Activated CD4-positive, alpha-beta T cell treated with anti-CD3 and anti-CD28 coated beads, Interleukin-2, Interleukin-4, amounts not matched to agents 100 ng/mL and 50 ng/mL, durations not matched to agents 16 hours and 8 hours (primary cell): ENCODE measurements at places on chromosomes 13 and 19.

- DNase-seq: peak; percentile 46
Observed at GRCh38 chr13:109569958-109570711, 216.2 kb downstream of the IRS2 start.

DNA sequence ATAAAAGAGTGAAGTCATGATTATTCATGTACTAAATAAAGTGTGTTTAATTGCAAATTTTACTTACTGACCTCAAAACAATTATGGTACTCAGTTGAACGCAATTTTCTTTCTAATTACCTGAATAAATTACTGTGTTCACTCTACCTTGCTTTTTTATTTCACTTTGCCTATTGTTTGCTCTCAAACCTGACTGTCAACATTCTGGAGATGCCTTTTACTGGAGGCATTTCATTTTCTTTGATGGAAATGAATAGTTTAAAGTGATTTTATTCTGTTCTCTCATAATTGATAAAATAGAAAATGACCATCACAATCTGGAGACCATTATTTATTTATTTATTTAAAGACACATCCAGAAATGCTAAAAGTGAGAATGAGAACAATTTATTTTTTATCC, 811.5 kb upstream of the ATXN8OS start:
- DNase-seq: no peak

- DNase-seq: peak; percentile 41
Observed at GRCh38 chr13:73765651-73766384, 368.4 kb downstream of the KLF12 start.

GRCh38 chr13:59790626-59791025, 373.1 kb downstream of the DIAPH3 start:
- no peak for DNase-seq

GRCh38 chr19:13018035-13018914, 23.0 kb downstream of the NFIX start:
- no peak for DNase-seq

DNA sequence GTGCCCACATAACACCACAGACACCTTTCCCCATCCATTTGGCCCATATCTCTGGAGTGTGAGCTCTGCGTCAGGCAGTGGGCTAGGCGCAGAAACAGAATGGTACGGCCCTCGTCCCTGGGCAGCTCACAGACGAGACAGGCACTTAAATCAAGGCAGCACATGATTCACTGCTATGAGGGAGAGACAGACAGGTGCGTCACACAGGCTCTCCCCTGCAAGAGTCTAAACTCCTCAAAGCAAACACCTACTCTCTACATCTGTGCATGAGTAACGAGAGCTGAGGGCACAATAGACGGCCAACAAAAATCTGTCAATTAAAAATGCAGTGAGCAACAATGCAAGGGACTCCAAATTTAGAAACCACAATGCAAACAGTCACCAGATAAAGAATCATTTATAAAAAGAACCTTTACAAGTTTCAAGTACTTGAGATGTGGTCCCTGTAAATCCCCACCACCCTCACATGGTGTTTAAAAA, 348.9 kb downstream of the UQCRFS1 start:
- no peak for DNase-seq

- DNase-seq: no peak
Observed at GRCh38 chr13:102510072-102510471, 86.7 kb upstream of the TPP2 start.

DNA sequence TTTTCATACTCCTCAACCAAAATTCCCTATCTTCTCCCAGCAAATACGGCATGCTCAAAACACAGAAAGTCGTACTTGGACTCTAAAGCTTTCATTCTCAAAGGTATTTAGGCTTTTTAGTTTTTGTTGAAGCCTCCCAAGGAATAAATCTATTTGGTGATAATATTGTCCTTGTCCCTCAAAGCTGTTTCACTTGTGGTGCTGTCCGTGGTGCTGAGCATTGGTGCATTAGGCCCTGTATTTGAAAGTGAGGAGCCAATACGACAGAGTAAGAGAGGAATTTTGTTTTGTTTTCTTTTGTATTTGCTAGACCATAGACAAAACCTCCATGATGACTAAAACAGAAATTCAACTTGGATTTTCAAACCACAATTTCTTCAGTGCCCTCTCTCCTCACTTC, 3.2 kb upstream of the LGALS13 start:
- DNase-seq: peak; percentile 4

DNA sequence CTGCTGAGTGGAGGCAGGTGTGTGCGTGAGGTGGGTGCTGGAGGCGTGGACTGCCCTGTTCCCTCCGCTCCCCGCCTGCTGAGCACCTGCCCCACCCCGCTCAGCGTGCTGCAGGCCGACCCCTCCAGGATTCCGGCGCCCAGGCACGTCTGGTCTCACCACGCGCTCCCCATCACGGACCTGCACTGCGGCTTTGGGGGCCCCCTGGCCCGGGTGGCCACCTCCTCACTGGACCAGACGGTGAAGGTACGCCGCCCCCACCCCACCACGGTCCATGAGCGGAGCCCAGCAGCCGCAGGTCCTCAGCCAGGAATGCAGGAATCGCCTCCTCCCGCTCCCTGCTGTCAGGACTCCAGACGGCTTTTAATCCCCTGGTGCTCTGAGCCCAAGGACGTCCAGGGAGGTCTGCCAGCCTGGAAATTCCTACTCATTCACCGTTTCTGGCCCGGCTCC, 6.0 kb downstream of the WDR18 start:
- no peak for DNase-seq

DNA sequence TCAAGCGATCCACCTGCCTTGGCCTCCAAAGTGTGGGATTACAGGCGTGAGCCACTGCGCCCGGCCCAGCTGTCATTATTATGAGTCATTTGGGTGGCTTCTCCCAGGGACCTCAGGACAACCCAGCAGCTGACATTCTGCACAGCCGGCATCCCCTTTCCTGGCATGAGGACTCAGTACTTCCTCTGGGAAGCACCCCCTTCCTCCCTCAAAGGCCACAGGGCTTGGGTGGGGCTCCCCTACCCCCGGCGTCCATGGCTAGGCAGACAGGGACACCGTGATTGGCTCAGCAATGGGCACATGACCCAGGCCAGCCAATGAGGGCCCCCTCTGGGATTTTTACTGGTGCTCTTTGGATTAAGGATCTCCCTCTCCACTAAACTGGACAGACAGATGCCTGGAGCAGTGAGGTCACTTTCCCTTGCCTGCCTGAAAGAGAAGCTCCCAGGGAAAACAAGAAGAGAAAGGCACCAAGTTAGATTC, 6.0 kb downstream of the KANK2 start:
- DNase-seq: no peak

- peak; percentile 62 for DNase-seq
Observed at GRCh38 chr19:11091703-11092153, 2.5 kb downstream of the LDLR start.

DNA sequence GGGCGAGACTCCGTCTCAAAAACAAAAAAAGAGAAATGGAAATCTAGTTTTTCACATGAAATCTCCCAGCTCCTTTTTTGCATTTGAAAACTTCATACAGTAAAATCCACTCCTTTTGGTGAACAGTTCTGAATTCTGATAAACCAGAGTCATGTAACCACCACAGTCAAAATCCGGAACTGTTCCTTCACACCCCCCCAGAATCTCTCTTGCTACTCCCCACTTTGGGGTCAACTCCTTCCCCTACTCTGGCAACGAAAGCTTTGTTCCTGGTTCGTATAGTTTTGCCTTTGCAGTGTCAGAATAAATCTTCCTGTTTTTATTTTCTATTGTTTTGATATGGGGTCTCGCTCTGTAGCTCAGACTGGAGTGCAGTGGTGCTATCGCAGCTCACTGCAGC, 23.7 kb downstream of the RCN3 start:
- DNase-seq: no peak

DNA sequence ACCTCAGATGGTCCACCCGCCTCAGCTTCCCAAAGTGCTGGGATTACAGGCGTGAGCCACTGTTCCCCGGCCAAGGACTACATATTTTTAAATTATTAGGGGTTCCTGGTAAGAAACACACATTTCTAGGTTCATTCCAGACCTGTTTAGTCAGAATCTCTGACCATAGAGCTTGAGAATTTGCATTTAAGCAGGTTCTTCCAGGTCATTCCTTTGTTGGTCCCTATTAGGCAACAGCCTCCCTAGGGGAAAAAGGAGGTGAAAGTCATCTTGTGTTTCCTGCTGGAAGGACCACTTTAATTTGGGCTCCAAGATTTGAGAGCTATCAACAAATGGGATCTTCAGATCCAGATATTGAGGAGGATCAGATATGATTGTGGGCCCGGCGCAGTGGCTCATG, 16.3 kb downstream of the S1PR2 start:
- no peak for DNase-seq

DNA sequence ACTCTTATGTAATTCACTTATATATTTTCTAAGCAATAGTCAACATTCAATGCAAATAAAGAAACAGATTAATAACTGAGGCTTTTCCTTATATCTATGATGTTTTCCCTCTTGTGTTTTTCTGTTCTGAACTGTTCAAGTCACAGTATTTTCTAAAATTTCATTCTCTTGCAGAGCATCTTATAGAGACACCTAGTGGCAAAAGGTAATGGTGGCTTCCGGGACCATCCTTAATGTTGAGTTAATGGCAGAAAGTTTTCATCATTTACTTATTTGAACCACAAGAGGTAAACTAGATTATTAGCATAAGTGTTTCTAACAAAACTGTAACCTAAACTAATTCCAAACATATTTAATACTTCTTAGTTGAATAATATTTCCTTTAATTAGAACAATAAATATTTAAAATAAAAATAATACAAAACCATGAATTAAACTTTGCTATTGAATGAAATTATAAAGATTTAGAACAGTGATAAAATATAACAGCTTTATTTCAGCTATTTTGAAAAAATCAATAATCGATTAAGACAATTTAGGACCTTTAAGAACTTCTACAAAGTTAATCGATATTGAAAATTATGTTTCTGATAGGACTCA, 1.7 kb upstream of the SLITRK5 start:
- peak; percentile 10 for DNase-seq

DNA sequence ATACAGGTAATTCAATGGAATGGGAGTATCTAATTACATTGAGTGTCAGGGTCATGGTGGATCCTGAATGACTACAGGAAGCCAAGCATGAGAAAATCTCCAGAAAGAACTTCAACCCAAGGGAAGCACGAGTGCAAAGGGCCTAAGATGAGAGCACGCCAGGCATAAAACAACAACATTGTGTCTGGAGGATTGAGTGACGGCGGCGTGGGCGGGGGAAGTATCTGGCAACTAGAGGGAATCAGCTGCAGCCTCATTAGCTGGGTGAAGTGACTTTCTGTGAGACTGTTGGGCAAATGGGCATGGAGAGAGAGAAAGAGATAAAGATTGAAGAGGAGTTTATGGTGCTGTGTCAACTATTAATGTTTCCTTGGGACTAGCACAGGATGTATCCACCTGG, 194.3 kb downstream of the GPC6 start:
- no peak for DNase-seq

GRCh38 chr19:6092329-6093286, 17.7 kb downstream of the RFX2 start:
- DNase-seq: no peak

- DNase-seq: no peak
Observed at GRCh38 chr13:73742982-73743381, 391.2 kb downstream of the KLF12 start.

GRCh38 chr19:48274173-48274572, 4.3 kb downstream of the ZNF114 start:
- DNase-seq: no peak
